ENCODE measurements at places on chromosomes 4 and X. TPM values are rescaled to one million over a fixed set of nuclear protein-coding genes. Genes with fewer than 3 reads are reported as not detected.

DNA sequence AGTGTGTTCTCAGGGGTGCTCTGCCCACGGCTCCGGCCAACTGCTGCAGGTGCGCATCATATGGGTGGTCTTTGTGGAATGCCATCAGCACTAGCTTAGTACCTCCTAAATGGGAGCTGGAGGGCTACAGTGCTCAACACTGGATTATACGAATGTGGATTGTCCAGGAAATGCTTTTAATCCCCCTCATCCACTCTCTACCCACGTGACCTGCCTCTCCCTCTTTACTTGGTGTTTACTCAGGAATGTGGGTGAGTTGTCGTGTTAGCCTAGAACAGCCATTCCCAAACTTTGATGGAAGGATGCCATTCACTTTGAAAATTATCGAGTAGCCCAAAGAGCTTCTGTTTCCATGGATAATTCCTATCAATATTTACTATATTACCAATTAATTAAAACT is 150.8 kb downstream of the PTTG2 start:
- no peak for DNase-seq

GRCh38 chr4:37423310-37423709 is 178.8 kb downstream of the NWD2 start:
- DNase-seq, result no peak

Gene FAM241A
- total RNA-seq, result 2.7 TPM

DNA sequence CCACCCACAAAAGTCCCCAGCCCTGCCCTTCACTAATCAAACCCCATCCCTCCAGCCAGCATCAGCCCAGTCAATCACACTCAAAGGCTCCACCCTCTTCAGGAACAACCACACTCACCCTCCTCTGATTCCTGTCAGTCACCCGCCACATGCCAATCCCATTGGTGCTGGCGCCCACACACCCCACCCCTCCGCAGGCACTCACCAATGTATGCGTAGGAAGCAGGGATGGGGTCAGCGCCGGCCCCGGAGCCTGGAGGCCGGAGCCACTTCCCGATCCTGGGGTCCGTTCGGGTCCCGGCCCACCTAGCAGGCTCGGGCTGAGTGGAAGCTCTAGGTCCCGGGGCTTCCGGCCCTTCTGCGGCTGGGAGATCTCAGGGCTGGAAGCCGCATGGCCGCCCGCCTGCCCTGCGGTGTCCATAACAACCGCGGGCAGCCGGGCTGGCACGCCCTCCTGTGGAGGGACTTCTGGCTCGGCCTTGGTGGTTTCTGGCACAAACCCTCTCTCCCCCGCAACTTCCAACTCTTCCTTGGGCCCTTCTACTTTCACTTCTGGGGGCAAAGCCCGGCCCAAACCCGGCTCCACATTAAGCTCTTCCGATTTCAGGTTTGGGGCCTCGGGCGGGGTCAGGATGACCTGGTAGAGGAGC is 7.9 kb upstream of the CFP start:
- peak; percentile 38 for DNase-seq

DNA sequence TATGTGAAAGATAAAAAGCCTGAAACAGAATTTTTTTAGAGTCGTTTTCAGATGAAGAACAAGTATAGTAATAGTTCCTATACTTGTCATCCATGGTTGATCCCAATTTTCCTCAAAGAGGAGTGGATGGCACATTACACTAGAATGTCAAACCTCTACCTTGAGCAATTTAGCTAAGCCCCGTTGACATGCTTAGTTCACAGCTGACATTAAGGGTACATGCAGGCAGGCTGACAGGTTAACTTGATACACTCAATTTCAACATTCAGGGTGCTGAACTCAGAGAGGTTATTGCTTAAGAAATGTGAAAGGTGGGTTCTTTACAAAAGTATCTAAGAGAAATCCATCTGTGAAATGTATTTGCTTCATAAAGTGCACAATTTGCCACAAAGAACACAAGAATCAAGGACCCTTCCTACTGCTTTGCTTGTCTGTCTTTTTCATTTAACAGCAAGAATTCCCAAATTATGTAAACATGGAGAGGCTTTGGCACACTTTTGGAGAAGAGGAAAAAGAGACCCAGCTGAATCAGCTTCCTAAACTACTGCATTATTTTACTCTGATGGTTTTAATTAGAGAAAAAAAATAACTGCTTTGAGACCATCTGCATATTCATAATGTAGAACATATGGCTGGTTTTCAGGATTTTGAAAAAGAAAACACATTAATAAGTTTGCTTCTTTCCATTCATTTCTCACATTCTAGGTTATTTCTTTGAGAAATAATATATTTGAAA is 122.5 kb upstream of the DDIT4L start:
- no peak for DNase-seq

Gene TCEAL3
- total RNA-seq, result 7.7 TPM

Gene CCSER1
- 2.0 TPM for total RNA-seq

DNA sequence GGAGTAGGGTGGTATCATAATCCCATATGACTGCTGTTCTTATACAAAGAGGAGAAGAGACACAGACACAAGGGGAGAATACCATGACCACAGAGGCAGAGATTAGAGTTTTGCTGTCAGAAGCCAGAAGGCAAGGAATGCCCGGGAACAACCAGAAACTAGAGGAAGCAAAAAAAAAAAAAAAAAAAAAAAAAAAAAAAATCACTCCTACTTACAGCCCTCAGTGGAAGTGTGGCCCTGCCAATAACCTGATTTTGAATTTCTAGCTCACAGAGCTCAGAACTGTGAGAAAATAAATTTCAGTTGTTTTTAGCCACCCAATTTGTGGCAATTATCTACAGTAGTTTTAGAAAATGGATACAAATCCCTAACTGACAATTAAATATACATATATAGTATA is 30.4 kb upstream of the UBE2NL start:
- no peak for DNase-seq

GRCh38 chr4:147217655-147218054 is 263.2 kb upstream of the EDNRA start:
- DNase-seq, result no peak

All from CD4-positive, alpha-beta memory T cell (primary cell).